D721Med (cell line): ENCODE measurements at places on chromosomes 3 and 15.

DNA sequence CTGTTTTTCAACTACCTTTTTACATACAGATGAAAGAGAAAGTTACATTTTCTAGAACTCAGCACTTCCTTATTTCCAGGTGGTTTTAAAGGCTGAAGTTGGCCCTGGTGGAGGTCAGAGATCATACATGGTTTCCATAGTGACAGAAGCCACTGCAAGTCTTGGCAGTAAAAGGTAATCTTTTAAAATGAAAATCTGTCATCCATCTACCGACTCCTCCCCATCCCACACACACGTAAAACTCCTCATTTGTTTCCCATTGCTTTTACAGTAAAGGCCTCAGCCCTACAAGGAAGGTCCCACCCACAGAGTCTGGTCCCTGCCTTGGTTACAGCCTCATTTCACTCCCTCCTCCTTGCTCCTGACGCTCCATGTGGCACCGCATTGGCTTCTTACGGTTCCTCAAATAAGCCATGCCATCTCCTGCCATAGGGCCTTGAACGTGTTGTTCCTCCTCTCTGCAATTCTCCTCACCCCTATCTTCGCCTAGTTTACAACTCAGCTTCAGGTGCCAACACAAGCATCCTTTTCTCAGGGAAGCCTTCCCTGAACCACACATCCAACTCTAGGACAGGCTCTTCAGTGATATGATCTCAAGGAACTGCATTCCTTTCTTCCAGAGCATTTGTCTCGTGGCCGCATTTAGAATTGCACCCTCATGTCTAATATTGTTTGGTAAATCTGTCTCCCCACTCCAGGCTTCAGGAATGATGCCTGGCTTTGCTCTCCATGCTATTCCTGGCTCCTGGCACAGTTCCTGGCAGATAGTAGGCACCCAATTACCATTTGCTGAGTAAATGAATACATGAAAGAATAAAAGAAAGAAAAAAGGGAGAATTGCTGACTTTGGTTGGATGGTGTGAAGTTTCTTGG, 2.6 kb downstream of the CYP19A1 start:
- DNase-seq: no peak

DNA sequence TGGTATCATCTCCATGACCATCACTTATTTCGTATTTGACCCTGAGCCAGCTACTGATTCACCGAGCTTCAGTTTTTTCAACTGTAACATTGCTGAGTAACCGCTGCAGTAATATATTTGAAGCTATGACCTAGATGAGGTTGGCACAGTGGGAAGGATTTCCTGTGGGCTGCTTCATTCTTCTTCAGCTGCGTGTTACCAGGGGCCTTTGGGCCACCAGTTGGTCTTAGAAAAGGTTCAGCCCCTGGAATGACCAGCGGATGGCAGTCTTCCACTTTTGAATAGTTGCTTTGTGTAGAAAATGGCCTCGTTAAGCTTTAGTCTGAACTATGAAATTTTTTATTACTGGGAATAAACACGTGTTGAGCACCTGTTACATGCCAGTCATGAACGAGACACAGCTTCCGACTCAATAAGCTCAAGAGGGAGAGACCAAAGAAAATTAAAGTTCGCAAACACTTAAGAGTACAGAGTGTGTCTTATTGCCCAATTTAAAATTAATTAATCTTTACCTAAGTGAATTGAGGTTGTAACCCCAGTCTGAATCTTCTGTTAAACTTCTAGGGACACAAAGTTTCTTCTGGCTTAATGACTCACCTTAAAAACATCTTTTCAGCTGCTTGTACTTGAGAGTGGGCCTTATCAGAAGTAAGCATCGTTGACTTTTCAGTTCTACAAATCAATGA, 57.6 kb upstream of the NR2E3 start:
- DNase-seq: no peak

- DNase-seq: no peak
Observed at GRCh38 chr3:194246709-194247349, 104.3 kb downstream of the CPN2 start.

DNA sequence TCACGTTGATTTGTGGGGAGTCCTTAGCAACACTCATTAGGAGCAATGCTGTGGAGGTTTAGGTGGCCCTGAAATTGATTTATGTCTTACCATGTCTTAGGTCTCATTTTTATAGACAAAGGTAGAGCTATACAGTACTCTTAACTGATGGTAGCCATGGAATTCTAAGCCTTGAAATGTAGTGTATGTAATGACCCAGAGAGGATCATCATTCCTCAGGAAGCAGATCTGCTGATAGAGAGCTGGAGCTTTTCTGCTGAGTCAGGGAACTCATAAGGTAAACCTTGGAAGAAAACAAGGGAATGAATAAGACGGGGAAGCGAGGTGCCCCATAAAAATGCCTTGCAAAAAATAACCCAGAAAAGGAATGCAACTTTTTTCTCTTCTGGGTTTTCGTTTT, 34.0 kb upstream of the ZNF639 start:
- DNase-seq: no peak

DNA sequence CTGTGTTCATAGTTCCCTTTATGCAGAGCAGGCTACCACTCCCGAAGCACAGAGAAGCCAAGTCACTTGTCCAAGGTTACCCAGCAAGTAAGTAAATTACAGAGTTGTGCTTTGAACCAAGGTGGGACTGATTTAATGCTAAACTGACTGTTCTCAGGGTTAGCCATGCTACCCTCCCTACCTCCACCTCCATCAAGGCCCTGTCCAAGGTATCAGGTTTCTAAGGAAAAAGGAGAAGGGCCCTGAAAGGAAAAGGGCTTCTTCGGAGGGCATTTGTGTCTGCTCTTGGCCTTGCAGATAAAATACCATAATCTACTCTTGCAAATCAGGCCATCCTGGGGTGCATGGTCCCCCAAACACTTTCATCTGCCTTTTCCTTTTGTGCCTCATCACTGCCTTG, 288.1 kb upstream of the LRRFIP2 start:
- DNase-seq: no peak

DNA sequence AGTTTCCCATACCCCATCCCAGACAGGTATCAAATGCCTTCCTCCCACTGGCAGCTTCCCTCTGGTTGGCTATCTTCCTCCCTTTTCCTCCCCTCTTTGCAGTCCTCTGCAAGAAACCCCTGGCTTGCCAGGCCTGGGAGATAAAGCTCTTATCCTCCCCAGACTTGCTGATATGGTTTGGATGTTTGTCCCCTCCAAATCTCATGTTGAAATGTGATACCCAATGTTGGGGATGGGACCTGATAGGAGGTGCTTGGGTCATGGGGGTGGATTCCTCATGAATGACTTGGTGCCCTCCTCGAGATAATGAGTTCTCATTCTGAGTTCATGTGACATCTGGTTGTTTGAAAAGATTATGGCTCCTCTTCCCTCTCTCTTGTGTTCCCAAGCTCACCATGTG, 32.2 kb upstream of the SNRK start:
- no peak for DNase-seq

GRCh38 chr3:66144568-66145407, 76.0 kb upstream of the SLC25A26 start:
- DNase-seq: no peak

DNA sequence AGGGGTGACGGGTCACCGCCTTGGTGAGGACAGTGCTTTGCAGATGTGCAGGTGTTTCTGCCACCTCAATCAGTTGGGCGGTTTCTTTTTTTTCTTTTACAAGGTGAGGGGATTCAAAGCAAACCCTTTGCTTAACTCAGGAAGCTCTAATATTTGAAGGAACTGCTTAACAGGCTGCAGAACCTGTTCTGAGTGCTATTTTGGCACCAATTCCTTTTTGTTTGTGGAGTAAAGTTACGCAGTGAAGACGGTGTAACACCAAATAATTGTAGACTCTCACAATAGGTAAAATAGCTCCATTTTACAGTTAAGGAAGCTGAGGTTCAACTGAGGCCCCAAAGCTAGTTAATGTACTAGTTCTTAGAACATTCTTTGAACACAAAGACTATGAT, 6.6 kb downstream of the GHRL start:
- no peak for DNase-seq
